ENCODE measurements at places on chromosomes 12 and 14.

DNA sequence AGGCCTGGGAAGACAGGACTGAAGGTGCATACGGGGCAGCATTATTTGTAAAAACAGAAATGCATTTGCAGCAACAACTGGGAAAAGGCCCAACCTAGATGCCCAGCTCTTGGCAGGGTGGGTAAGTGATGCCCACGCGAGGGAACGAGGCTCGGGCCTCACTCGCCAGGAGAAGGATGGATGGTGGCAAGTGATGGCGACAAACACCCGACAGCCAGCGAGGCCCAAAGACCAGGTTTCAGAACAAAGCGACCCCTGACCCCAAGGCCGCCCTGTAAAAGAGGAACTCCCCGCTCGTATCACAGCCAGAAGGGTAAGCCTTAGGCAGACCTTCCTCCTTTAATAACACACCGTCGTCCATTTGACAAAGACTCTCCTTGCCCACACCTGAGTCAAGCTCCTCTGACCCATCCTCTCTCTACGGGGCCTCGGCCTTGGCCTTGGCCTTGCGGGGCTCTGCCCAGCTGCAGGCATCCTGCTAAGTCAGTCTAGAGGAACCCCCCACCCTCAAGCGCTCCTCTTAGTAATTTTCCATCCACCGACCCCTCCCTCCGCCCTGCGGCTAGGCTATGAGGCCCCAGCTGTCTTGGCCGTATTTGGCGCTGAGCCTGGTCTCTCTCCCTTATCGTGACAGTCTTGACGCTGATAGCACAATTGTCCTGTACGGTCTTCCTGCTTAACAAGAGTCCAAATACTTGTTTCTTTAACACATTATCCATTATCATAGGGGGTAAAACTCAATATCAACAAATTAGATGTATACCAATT is 80.2 kb downstream of the NCOR2 start:
- DNase-seq, result peak; percentile 57

DNA sequence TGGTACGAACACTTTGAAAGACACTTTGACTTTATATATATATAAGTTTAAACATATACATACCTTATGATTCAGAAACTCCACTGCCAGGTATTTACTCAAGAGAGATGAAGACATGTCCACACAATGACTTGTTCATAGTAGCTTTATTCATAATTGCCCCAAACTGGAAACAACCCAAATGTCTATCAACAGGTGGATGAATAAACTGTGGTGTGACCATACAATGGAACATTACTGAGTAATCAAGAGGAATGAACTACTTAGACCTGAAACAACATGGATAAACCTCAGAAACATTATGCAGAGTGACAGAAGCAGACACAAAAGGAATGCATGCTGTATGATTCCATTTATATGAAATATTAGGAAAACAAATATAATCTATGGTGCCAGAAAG is 71.1 kb downstream of the PPP1R36 start:
- no peak for DNase-seq

- DNase-seq, result peak; percentile 96
Measured at GRCh38 chr14:22977684-22978486, 4.5 kb downstream of the AJUBA start.

- no peak for DNase-seq
Measured at GRCh38 chr12:11761869-11762567, 112.5 kb downstream of the ETV6 start.

DNA sequence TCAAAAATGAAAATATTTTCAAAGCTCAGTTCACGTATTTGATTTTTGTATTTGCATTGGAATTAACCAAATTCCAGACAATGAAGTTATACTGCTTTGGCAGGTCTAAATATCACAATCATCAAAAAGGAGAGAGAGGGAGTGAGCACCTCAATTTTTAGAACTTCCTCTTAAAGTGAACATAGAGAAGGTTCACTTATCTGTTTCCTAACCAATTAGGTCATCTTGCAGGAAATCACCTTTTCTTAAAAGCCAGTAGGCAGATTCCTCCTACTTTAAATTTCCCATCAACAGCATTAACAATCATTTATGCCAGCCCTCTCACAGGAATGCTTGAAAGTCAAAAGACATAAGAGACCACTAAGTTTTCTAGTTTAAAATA is 388.7 kb downstream of the ZFP36L1 start:
- DNase-seq, result no peak

DNA sequence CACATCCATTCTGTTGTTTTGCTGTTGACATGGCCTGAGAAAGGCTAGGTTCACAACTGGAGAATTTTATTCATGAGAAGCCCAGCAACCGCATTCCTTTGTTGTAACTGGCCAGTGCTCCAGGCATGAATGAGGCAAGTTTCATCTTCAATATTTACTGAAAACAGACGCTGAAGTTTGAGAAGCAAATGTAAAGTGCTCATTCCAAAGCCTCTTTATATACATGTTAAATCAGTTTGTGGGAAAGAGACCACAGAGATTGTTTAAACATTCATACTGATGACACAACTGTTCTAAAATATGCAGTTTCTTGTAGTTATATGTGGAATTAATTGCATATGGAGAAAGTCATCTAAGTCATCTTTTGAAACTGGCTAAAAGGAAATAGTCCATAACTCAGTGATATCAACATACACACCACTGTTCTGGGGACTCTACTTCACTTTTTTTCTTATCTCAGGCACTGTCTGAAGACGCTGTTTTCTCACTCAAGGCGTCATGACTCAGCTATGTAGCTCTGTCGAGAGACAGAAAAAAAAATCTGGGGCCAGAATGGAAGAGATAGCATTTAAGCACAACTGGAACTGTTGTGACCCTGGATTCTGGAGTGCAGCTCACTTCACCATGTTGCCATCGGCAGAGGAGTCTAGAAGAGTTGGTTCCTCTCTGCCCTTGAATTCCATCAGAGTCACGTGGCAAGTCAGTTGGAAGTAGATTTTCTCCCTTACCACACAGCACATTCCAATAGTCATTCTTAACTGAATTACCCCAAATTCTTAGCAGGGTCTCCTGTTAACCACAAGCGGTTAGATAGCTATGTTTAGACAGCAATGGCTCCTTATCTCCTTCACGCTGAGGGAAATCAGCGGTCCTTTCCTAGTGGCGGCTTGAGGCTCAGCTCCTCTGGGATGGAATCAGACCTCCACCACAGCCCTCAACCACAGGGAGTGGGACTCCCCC is 258.4 kb upstream of the HMGA2 start:
- peak; percentile 73 for DNase-seq

DNA sequence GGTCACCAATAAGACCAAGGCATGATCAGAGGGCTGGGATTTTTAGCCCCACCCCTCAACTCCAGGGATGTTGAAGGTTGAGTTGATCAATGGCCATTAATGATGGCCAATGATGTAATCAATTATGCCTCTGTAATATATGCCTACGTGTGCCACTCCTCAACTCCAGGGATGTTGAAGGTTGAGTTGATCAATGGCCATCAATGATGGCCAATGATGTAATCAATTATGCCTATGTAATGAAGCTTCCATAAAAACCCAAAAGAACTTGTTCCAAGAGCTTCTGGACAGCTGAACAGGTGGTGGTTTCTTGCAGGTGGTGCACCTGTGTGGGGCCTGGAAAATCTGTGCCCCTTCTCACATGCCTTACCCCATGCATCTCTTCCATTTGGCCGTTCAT is 33.2 kb downstream of the KLRG1 start:
- DNase-seq, result no peak

DNA sequence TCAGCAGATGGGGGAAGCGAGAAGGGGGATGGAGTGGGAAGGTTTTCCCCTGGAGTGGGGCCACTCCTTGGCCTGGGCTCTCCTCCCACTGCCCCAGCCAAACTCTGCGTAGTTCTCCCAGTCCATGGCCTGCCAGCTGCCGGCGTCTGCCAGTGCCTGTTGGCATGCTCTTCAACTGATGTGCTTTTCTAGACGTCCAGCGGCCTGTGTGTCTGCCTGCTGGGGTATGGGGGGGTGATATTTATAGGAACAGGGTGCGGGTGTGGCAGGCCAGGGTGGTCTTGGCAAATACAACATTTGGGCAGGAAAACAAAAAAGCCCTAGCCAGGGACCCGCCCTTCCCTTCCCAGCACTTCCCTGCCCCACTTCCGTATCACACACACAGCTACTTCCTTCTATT is 786.3 kb upstream of the NOVA1 start:
- DNase-seq, result no peak

- DNase-seq, result no peak
Measured at GRCh38 chr12:91851741-91852477, 293.7 kb downstream of the BTG1 start.

GRCh38 chr12:125092872-125093680 is 27.8 kb downstream of the AACS start:
- peak; percentile 62 for DNase-seq

DNA sequence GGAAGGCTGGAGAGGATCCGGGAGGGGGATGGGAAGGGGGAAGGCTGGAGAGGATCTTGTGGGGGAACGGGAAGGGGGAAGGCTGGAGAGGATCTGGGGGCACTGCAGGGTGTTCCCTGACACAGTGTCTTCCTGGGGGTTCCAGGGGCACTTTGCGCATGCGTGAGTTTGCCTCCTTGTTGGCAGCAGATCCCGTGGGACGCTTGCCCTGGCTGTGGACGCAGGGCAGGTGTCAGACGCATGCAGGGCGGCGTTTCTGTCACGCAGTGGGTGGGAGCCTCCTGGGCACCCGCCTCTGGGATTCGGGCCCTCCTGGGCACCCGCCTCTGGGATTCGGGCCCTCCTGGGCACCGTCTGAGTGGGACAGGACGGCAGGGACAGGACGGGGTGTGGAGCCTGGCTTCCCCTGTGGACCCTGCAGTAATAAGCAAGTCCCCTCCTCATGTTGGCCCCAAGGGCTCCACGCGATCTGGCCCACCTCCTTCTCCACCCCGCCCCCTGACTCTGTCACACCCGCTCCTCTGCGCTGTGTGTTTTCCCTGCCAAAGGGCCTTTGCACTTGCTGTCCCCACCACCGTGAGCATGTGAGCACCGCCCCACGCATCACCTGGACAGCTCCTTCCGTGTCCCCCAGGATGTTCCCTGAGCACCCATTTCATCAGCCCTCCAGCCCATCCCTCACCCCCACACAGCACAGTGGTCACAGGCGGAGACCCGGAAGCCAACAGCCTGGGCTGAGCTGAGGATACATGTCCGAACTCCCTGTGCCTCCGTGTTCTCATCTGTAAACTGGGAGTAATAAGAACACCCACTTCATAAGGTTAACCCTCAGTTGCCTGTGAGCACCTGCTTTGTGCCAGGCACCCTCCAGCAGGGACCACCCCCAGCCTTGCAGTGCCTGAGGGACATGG is 4.4 kb downstream of the MMP17 start:
- peak; percentile 78 for DNase-seq

GRCh38 chr12:116651089-116651488 is 86.8 kb downstream of the SPRING1 start:
- no peak for DNase-seq

- DNase-seq, result no peak
Measured at GRCh38 chr14:89807151-89807550, 147.4 kb downstream of the EFCAB11 start.

DNA sequence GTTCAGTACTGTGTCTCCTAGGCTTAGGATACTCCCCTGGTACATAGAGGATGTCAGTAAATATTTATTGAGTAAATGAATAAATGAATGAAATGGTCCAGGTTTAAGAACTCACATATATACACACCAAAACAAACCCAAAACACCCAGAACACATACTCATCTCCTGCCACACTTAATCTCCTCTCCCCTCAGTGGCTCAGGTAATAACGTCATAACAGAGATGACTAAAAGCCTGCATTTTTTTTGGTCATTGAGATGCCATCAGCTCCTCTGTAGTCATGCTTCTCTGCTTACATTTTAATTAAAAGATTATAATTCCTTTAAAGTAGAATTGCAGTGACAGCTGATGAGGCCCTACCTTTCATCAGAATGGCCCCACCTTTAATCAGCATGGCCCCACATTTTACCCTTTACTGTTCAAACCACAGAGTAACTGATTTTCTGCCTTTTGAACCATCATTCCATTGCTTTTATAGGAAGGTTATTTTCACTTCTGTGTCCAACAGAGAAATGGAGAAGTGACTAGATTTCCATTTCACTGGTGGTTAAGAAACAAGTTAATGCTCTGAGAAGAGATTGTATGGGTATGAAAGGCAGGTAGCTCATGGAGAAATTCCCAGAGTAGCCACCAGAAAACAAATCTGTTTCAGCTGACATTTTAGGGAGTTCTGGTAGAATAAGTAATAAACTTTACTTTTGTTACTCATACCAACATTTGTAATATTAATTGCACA is 193.4 kb upstream of the ATP2B1 start:
- DNase-seq, result no peak

DNA sequence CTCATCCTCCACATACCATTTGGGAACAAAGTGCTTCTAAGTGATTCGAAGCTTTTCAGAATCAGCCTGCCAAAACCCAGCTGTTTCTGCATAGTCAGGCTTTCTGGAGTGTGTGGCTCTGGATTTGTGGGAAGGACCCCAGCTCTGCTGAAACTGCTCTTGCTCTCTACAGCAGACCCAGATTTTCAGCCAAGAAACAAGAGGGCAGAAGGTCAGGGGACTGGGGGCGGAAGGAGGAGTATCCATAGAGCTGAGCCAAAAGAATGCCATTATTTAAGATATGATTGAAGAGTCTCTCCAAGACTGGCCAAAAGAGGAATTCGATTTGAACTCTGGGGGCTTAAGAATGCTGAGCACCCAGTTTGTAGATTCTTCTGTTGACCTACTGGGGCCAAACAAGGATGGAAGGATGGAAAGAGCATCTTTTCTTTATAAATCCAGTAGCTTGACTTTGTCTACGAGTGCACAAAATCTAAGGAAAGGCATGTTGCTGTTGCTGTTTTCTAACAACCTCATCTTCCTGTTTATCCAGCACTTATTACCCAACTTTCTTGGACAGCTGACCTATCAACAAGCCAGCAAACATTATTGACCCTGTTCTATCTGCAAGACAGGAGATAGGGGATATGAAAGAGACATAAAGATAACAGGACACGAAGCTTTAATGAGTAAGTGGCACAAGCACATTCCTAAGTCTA is 29.2 kb downstream of the FBLN5 start:
- no peak for DNase-seq

DNA sequence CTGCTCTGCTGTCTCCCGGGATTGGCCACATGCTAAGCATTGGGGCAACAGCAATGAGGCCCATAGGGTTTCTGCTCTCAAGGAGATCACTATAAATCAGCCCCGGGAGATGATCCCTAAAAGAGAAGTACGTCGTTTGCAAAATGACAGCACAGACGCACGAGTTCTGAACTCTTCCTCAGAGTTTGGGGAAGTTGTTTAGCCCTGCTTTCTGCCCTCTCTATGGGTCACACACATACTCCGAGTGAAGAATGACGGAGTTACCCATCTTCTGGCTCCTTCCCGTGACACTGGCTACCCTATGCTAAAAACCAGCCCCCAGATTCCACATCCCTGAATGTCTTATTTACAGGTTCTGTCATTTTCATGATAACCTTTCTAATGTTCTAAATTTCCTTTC is 258.0 kb upstream of the PLEKHG7 start:
- DNase-seq, result no peak

DNA sequence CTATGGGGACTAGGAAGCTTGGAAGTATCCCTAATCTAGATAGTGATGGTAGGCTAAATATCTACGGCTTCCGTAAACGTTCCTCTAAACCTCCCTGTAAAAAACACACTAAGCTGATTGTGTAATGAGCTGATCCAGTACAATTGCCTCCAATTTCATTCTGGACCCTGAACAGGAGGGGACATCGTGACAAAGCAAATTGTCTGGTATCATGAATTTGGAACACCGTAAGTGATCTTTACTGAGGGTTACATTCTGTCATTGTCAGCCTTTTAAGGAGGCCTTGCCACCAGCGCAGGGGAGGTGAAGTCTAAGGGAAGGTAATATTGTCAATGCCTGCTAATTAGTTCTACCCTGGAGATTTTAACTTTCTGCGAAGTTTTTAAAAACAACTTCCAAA is 487 bp upstream of the MGST1 start:
- no peak for DNase-seq

GRCh38 chr14:43872752-43873655 is 634.1 kb downstream of the FSCB start:
- no peak for DNase-seq

GRCh38 chr14:106346534-106347290 is 820.3 kb downstream of the TMEM121 start:
- no peak for DNase-seq
